ENCODE measurements at places on chromosomes 1 and 21.

- peak; percentile 23 for DNase-seq
Measured at GRCh38 chr21:38765056-38765455, 40.7 kb upstream of the ETS2 start.

GRCh38 chr1:2074944-2075740, 24.9 kb downstream of the PRKCZ start:
- no peak for DNase-seq

GRCh38 chr1:70819785-70820184, 227.8 kb downstream of the PTGER3 start:
- no peak for DNase-seq

DNA sequence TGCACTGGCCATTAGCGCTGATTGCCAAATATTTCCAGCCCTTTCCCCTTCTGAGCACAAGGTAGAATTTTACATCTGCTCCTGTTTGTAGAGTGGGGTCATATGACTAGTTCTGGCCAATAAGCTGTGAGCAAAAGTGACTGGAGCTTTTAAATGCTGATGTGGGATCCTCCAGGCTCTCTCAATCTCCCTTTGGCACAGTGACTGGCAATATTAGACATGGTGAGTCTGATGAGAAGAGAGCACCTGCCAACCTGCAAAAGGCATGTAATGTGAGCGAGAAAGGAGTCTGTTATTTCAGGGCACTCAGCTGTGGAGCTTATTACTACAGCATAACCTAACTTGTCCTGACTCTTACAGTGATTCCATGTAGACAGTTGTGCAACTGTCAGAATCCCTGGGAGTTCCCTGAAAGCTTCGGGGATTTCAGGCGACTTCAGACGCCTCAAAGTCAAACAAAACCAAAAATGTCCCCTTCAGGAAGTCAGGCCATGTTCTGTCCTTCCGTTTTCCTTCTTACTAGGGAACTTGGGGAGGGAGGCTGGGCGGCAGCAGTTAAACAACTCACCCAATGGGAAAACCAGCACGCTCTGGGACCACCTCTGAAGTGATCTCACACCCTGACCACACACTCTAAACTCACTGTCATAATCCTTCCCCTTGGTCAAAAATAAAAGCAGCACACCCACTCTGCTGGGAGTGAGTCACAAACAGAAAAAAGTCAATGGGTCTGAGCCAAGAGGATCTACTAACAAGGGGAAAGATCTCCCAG, 3.6 kb upstream of the RASSF5 start:
- DNase-seq: peak; percentile 94

- DNase-seq: peak; percentile 92
Measured at GRCh38 chr1:201170533-201171062, 16.3 kb upstream of the TMEM9 start.

GRCh38 chr1:24929398-24930259, 447 bp downstream of the RUNX3 start:
- peak; percentile 42 for DNase-seq

GRCh38 chr1:199515261-199515660, 512.2 kb upstream of the NR5A2 start:
- no peak for DNase-seq

GRCh38 chr1:32215629-32216480, 6.3 kb downstream of the TMEM234 start:
- peak; percentile 73 for DNase-seq

DNA sequence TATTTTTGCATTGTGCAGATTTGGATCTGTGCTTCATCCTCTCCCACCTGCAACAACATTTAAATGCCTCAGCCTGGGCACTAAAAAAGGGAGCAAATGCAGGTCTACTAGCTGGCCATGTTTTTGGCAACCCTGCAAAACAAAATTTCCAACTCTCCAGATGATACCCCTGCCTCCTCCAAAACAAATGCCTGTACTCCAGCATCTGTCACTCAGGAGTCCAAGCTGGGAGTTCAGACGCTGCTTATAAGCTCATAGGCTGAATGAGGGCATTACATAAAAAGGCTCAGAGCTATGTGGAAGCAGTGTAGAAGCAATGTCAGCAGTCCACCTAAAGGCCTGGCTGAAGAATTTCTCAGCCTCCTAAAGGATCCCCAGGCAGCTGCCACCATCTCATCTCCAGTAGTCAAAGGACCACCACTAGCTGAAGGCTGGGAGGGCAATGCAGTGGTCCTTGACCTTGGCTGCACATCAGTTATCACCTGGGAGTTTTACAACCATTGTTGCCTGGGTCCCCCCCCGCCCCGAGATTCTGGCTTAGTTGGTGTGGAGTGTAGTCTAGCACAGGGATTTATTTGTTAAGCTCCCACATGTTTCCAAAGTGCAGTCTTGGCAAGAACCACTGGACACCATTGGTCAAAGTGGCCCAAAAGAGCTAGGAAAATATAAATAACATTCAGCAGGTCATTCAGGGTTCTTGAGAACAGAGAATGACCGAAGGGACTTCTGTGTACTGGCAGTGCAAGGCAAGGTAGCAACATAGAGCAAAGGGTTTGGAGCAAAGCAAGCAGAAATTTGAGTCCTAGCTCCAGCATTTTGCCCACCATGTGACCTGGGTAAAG, 57.2 kb downstream of the ITPKB start:
- no peak for DNase-seq

GRCh38 chr1:23577056-23578004, 18.0 kb upstream of the ID3 start:
- DNase-seq: peak; percentile 92

DNA sequence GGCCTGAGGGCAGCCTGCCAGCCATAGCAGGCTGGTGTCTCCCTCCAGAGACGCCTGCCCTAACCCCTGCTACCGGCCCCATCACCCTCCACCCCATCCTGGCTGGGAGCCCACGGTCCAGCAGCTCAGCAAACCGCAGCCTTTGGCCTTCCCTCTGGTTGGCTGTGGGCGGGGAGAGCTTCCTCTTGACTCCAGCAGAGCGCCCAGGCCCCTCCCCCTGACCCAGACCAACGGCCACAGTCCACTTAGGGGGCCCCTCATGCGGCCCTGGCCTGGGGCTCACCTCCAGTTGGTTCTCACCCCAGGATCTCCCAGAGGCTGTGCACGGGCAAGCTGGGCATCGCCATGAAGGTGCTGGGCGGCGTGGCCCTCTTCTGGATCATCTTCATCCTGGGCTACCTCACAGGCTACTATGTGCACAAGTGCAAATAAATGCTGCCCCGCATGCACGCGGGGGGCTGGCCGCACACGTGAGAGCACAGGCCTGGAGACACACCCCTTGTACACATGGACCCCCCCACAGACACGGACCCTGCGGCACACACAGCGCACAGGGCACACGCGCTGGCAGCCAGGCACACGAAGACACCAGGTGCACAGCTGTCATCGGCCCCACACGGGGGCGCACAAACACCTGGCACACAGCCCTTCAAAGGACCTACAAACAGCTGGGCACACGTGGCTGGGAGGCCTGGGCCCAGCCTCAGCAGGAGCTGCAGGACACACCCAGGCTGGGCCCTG, 3.1 kb downstream of the SMIM1 start:
- peak; percentile 42 for DNase-seq

GRCh38 chr1:47563201-47563600, 125.4 kb downstream of the FOXD2 start:
- no peak for DNase-seq

- DNase-seq: peak; percentile 81
Measured at GRCh38 chr21:25342816-25343215, 264.5 kb downstream of the MRPL39 start.

GRCh38 chr1:160228431-160228830, 23.2 kb downstream of the PEA15 start:
- DNase-seq: no peak

GRCh38 chr1:14922942-14923726, 230.4 kb upstream of the TMEM51 start:
- no peak for DNase-seq

DNA sequence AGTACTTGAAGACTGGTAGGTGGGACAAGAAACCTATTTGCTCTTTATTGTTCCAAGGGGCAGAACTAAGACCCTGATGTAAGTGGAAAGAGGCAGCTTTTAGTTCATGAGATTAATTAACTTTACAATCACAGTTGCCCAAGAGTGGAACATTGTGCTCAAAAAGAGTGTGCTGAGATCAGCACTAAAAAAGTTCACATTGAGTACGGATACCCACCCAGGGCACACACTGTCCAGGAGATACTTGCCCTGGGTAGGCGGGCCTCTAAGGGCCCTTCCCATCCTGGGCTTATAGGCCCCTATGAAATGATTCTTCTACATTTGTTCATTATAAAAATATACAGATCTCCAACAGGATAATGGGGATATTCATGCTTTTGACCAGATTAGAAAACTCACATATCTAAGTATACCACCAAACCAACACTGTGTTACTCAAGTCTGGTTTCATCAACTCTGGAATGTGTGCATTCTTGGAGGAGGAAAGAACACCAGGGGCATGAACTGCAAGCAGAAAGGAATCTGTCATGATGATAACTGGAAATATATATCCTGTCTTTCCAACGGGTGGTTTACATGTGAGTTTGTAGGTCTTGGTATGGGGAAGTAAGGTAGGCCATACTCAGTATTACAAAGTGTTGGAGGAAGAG, 626.2 kb downstream of the SMYD3 start:
- peak; percentile 93 for DNase-seq

GRCh38 chr1:110672001-110672752, 2.6 kb downstream of the KCNA3 start:
- peak; percentile 46 for DNase-seq

DNA sequence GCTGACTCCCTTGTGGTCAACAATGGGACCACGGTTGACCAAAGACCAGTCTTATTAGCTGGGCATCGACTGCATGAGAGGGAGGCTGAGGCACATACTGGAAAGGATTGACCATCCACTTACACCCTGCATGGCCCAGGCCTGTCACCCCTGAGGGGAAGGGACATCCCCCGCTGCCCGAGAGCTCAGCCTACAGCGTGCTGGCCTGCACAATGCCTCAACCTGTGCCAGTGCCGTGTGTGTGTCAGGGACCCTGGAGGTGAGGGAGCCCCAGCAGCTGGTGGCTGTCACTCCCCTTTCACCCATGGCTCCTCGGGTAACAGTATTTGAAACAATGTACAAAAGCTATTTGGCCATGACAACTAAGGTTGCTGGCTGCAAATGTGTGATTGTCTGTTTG, 67.3 kb downstream of the SLC35F3 start:
- DNase-seq: no peak

DNA sequence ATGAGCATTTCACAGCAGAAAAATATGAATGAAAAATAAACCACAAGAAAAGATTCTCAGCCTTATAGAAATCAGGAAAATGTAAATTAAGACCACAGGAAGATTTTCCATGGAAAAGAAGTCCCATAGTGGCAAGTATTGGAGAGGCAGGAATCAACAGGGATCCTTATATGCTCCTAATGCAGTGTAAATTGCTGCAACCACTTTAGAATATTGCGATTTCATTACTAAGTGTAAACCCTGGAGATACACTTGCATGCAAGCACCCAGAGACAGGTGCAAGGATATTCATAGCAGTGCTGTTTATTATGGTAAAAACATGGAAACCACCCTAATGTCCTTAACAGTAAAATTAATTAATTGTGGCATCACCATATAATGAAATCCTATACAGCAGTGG, 10.6 kb upstream of the LRP8 start:
- DNase-seq: no peak

DNA sequence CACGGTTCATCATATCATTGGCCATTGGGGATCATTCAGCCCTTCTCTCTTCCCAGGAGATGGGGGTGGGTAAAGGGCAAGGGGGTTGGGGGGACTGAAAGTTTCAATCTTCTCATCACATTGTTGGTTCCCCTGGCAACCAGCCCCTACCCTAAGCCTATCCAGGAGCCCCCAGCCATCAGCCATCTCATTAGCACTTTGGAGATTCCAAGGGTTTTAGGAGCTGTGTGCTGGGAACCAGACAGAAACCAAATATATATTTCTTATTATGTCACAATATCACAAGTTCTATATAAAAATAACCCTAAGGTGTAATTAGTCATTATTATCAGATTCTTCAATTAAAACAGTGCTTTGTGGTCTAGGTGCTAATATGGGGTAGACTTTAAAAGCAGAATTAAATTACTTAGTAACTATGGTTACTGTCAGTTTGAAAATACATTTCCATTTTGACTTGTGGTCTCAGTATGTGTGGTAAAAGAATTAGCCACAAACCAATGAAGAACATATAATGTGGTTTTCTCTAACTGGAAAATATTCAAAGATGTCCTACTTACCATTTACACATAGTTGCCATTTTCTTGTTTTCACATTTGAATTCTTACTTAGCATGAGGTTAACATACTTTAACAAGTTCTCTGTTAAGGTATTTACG, 28.1 kb downstream of the IL23R start:
- DNase-seq: no peak

GRCh38 chr1:228329887-228330286, 76.7 kb downstream of the TRIM11 start:
- DNase-seq: no peak

GRCh38 chr1:48089356-48089891, 92.2 kb upstream of the TRABD2B start:
- no peak for DNase-seq

DNA sequence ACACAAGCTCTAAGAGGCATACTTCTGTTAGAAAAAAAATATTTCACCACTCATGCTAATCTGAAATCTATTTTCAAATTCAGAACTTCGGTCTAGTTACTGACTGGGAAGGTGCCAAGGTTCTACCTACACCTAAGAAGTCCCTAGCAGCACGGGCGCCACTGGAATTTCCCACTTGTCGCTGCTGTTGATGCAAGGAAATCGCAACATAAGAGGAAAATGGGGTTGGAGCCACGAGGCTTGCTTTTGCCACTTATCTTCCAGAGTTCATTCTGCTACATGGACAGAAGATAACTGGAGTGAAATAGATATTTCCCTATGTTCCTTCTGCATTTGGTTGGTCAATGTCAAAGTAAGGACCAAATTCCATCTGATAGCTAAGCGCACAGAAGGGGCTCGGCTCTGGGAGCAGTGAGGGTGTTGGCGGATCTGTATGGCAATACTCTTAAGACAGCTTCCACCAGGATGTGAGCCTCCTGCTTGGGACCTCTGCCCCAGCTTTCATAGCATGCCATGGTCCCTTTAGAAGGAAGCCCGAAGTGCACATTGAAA, 47.2 kb downstream of the RCAN1 start:
- no peak for DNase-seq

GRCh38 chr1:78003070-78003746, 1.5 kb upstream of the DNAJB4 start:
- DNase-seq: peak; percentile 14

DNA sequence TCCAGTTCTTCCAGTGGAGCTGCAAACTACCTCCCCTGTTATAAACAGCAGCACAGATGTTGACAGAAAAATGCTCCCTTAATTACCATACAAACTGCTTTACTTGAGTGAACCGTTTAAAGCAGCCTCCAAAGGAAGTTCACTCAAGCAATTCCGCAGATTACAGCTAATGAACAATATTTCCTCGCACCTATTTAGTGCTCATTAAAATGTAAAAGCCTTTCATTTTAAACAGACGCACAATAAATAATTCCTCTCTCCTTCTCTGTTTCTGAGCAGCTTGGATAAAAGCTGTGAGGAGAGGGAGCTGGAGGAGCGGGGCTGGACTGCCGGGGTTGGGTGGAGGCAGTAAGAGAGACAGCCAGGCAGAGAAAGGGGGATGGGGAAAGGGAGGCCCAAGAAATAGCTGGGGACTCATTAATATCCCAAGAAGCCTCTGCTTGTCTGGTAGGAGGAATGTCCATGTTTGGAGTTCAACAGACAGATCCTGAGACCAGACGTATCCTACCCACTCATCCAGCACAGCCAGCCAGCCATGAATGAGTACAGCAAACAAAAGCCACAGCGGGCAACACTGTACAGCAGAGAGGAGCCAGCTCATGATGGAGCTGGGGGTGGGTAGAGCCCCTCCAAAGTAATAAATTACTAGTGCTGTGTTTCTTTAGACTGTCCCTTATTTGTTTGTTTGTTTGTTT, 227.7 kb downstream of the GPATCH2 start:
- DNase-seq: no peak

Data from fibroblast of skin of scalp (primary cell).